ENCODE measurements at places on chromosomes 6 and 20. TPM values are rescaled to one million over a fixed set of nuclear protein-coding genes. Genes with fewer than 3 reads are reported as not detected.
A peak's percentile ranks its signal among the peaks of the same experiment; 100 is the strongest.

- no peak overlapping the region for H3K27ac ChIP-seq
- peaks cover 33% of the 10 kb centered on the region for H3K27me3 ChIP-seq
- no peak for DNase-seq
- H3K4me1 ChIP-seq, result peaks cover 11% of the 10 kb centered on the region
- H3K36me3 ChIP-seq, result no peaks in the 10 kb centered on the region
These were observed 1.1 kb upstream of the ZBTB46 start for GRCh38 chr20:63831993-63832686.

DNA sequence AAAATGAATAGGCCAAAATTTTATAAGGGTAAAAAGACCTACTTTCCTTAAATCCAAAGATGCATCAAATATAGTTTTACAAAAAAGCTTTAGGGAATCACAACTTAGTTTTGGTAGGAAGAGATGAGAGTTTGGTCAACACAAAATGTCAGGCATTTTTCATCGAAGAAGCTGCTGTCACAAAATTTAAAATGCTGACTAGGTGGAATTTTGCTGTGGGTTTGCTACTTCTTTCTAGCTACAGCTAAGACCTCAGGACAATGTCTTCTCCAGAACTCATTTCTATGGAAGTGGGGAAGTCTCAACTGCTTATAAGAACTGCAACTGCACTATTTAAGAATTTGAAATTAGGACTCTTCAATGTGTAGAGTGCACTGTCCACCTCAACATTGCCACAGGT lies 351.1 kb downstream of the HAO1 start:
- H3K4me1 ChIP-seq, result no peaks in the 10 kb centered on the region
- DNase-seq, result no peak
- no peaks in the 10 kb centered on the region for H3K27me3 ChIP-seq
- no peak overlapping the region for H3K27ac ChIP-seq
- H3K4me3 ChIP-seq, result no peak overlapping the region

GRCh38 chr6:33849500-33850075 lies 45.8 kb upstream of the MLN start:
- no peak for DNase-seq
- no peak overlapping the region for H3K4me3 ChIP-seq
- peaks cover 15% of the 10 kb centered on the region for H3K27me3 ChIP-seq
- H3K4me1 ChIP-seq, result no peaks in the 10 kb centered on the region
- H3K27ac ChIP-seq, result no peak overlapping the region

GRCh38 chr6:15595461-15596173 lies 67.2 kb downstream of the DTNBP1 start:
- H3K36me3 ChIP-seq, result peaks cover 7% of the 10 kb centered on the region
- H3K4me1 ChIP-seq, result peaks cover 33% of the 10 kb centered on the region
- no peaks in the 10 kb centered on the region for H3K27me3 ChIP-seq
- no peak overlapping the region for H3K27ac ChIP-seq
- DNase-seq, result no peak

- DNase-seq, result no peak
- H3K4me3 ChIP-seq, result no peak overlapping the region
- H3K4me1 ChIP-seq, result peaks cover 58% of the 10 kb centered on the region
- H3K27me3 ChIP-seq, result no peaks in the 10 kb centered on the region
These were observed 341.1 kb downstream of the NRN1 start for GRCh38 chr6:5665667-5666066.

GRCh38 chr6:106206905-106207304 lies 118.7 kb downstream of the ATG5 start:
- no peak overlapping the region for H3K4me3 ChIP-seq
- H3K27me3 ChIP-seq, result no peaks in the 10 kb centered on the region
- peaks cover 19% of the 10 kb centered on the region for H3K4me1 ChIP-seq
- H3K27ac ChIP-seq, result no peak overlapping the region
- H3K36me3 ChIP-seq, result peaks cover 40% of the 10 kb centered on the region
- peak; percentile 10 for DNase-seq

Gene NCR2
- total RNA-seq, result 0.68 TPM

DNA sequence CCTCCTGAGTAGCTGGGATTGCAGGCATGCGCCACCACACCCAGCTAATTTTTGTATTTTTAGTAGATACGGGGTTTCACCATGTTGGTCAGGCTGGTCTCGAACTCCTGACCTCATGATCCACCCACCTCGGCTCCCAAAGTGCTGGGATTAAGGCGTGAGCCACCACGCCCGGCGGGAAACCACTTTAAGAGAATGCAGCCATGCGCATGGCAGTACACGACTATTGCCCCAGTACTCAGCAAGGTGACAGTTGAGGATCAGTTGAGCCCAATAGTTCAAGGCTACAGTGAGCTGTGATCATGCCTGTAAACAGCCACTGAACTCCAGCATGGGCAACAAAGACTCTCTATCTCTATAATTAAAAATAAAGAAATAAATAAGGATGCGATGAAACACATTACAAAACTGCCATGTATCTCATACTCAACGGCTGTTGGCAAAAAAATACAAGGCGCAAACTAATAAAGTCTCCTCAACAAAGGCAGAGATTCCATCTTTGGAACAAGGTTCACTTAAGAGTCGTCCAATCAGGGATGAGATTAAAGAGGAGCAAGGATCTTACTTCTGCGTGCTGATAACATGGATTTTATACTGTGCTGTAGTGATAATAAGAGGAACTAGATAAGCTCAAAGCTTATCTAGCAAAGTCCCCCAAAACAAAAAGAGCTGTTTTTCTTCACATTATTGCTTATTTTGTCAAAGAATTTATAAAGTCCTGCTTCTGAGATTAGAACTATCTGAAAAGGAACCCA lies 51.1 kb downstream of the STAU1 start:
- H3K27ac ChIP-seq, result peak overlapping the region; percentile 42
- peaks cover 10% of the 10 kb centered on the region for H3K36me3 ChIP-seq
- DNase-seq, result no peak
- no peaks in the 10 kb centered on the region for H3K27me3 ChIP-seq
- no peak overlapping the region for H3K4me3 ChIP-seq
- peaks cover 4% of the 10 kb centered on the region for H3K4me1 ChIP-seq

- no peak for DNase-seq
- H3K27me3 ChIP-seq, result no peaks in the 10 kb centered on the region
- H3K27ac ChIP-seq, result no peak overlapping the region
These were observed 59.7 kb downstream of the GRIK2 start for GRCh38 chr6:101453221-101453620.

Gene KHDC3L
- not detected for total RNA-seq

DNA sequence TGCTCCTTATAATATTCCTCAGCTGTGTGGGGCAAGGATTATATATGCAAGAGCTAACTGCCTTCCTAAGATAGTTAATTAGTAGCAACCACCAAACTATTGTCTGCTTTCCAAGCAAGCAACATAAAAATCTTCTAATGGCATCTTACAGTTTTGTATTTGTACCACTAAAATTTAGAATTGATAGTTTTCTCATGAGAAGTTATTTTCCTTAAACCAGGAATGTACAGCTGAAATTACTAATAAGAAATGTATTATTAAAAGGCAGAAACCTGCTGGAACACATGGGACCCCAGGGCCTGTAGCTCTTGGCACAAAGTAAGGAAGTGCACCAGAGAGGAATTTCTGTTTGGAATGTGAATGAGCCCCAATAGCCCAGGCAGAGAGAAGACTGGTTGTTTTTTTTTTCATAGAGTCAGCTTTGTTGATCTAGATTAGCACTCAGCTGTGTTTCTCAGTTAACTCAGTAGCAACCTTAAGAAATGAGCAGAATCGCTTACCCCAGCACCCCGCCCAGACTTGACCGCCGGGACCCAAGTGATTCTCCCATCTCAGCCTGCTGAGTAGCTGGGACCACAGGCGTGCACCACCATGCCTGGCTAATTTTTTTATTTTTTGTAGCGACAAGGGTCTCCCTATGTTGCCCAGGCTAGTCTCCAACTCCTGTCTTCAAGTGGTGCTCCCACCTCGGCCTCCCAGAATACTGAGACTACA lies 2.6 kb downstream of the MGME1 start:
- no peak overlapping the region for H3K27ac ChIP-seq
- H3K36me3 ChIP-seq, result peaks cover 67% of the 10 kb centered on the region
- DNase-seq, result no peak
- peaks cover 27% of the 10 kb centered on the region for H3K4me1 ChIP-seq

DNA sequence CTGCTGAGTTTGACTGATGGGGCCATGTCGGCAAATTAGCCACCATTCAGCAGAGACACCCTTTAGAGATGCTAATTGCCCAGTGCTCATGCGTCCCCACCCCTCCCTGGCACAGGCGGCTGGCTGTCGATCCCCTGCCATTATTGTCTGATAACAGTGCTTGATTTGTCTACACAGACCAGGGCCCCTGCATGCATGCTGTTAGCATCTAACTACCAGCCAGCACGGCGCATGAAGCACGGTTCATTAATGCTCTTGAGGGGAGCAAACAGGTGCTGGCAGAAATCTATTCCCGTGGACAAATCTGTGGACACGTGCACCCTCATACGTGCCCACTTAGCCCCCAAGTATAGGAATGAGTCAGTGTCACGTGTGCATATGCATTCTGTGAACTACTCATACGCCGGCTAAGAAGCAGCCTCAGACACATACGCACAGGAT lies 32.2 kb downstream of the KCNB1 start:
- H3K27ac ChIP-seq, result no peak overlapping the region
- H3K4me3 ChIP-seq, result no peak overlapping the region
- no peak for DNase-seq
- H3K27me3 ChIP-seq, result peaks cover 18% of the 10 kb centered on the region

Gene HLA-DQA2
- 0.18 TPM for total RNA-seq

Gene CLIC5
- total RNA-seq, result 1.1 TPM

GRCh38 chr20:30284281-30284905 lies 973.1 kb upstream of the DEFB115 start:
- no peak for DNase-seq
- H3K27me3 ChIP-seq, result no peaks in the 10 kb centered on the region
- H3K36me3 ChIP-seq, result peaks cover 2% of the 10 kb centered on the region
- peaks cover 18% of the 10 kb centered on the region for H3K4me1 ChIP-seq

Gene PPP1R3G
- 0.14 TPM for total RNA-seq

- no peaks in the 10 kb centered on the region for H3K4me1 ChIP-seq
- H3K4me3 ChIP-seq, result no peak overlapping the region
- no peak for DNase-seq
These were observed 697.1 kb downstream of the DOK5 start for GRCh38 chr20:55172310-55173002.

GRCh38 chr6:118240878-118241528 lies 307.1 kb upstream of the PLN start:
- no peaks in the 10 kb centered on the region for H3K36me3 ChIP-seq
- no peaks in the 10 kb centered on the region for H3K4me1 ChIP-seq
- no peak overlapping the region for H3K27ac ChIP-seq
- peaks cover 21% of the 10 kb centered on the region for H3K27me3 ChIP-seq

DNA sequence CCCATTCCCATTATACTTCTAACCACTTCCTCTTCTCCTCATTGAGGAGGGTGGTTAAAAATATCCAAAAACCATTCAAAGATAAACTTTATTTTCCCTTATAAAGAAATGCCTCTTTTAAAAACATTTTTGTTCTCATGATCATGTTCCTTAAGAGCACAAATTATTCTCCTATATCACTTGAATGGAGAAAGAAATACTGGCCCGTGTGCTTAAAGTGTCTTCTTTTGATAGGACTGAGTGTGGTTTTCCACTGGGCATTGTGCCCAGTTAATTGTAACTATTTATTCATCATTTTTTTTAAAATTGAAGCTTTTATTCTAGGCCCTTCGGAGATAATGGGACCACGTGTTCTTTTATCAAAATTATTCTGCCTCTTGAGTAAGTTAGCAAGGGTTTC lies 871.5 kb downstream of the QKI start:
- no peaks in the 10 kb centered on the region for H3K4me1 ChIP-seq
- no peaks in the 10 kb centered on the region for H3K36me3 ChIP-seq
- H3K27ac ChIP-seq, result no peak overlapping the region
- no peaks in the 10 kb centered on the region for H3K27me3 ChIP-seq
- no peak for DNase-seq
- no peak overlapping the region for H3K4me3 ChIP-seq

DNA sequence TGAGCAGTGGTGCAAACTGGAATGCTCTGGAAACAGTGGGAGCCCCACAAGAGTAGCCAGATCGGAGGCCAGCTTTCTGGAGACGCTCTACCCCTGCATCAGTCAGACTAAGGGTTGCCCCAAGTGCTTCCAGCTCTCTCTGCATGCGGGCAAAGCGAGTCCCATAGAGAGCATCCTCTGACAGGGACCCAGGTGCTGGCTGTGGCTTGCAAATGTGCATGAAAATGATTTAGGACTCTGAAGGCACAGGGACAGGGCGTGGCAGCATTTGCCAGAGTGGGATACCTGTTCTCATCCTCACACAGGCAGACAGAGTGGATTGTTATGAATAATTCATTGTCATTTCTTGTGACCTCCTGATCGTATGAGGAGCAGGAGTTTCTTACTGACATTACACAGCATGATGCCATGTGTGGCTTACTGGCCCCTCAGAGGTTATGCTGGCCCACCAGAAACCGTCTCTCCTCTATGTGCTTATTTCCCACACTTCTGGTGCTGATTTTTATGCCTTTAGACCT lies 10.3 kb downstream of the RIN2 start:
- H3K27me3 ChIP-seq, result peaks cover 10% of the 10 kb centered on the region
- no peak overlapping the region for H3K4me3 ChIP-seq
- no peaks in the 10 kb centered on the region for H3K4me1 ChIP-seq

DNA sequence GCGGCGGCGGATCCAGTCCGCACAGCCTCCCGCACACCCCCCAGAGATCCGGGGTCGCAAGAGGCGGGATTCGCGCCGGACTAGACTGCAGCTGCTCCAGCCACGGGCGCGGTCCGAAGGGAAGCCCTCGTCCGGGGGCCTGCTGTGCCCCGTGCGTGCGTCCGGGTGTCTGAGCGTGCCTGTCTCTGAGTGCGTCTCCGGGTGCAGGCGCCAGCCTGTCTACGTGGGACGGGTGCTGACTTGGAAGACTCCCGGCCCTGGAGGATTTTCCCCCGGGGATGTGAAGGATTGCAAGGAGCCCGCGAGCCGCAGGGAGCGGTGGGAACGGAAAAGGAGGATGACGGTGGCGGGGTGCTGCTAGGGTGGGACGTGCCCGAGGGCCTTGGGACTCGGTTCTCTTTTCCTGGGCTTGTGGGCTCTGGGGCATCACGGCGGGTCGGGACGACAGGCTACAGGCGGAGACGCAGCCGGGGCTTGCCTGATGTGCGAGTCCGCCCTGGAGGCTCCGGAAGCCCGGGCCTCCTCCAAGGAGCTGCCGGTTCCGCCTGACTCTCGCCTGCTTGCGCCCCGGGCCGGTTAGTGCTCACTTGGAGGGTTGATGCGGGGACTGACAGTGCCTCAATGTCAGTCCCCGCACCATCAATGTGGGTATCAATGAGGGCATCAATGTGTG lies 5.7 kb downstream of the MAFB start:
- H3K4me1 ChIP-seq, result peaks cover 1% of the 10 kb centered on the region
- H3K27me3 ChIP-seq, result peaks cover 71% of the 10 kb centered on the region

GRCh38 chr6:42142118-42142835 lies at the start of gene C6orf132:
Gene C6orf132 (minus strand): TSS chr6:42142620. CDS start chr6:42142444, 176 bp downstream.
- H3K4me3 ChIP-seq, result no peak within 1 kb of the TSS
- DNase-seq, result peak; percentile 6
- H3K27me3 ChIP-seq, result peaks cover 24% of the 10 kb centered on the region
- peaks cover 5% of the 10 kb centered on the region for H3K4me1 ChIP-seq
- H3K36me3 ChIP-seq, result no peaks in the 10 kb centered on the region

- H3K27me3 ChIP-seq, result no peaks in the 10 kb centered on the region
- peaks cover 37% of the 10 kb centered on the region for H3K4me1 ChIP-seq
- no peak overlapping the region for H3K4me3 ChIP-seq
- H3K36me3 ChIP-seq, result peaks cover 34% of the 10 kb centered on the region
- no peak for DNase-seq
- H3K27ac ChIP-seq, result no peak overlapping the region
These were observed 117.6 kb downstream of the UTRN start for GRCh38 chr6:144402750-144403149.

- peak; percentile 74 for DNase-seq
- H3K27me3 ChIP-seq, result peaks cover 41% of the 10 kb centered on the region
- H3K27ac ChIP-seq, result no peak overlapping the region
- H3K4me1 ChIP-seq, result peaks cover 1% of the 10 kb centered on the region
These were observed 13.0 kb downstream of the RPP21 start for GRCh38 chr6:30357678-30358540.

Data from activated CD8-positive, alpha-beta T cell treated with anti-CD3 and anti-CD28 coated beads for 36 hours (primary cell).